ENCODE measurements at places on chromosomes 16 and 17.
A peak's percentile ranks its signal among the peaks of the same experiment; 100 is the strongest.

DNA sequence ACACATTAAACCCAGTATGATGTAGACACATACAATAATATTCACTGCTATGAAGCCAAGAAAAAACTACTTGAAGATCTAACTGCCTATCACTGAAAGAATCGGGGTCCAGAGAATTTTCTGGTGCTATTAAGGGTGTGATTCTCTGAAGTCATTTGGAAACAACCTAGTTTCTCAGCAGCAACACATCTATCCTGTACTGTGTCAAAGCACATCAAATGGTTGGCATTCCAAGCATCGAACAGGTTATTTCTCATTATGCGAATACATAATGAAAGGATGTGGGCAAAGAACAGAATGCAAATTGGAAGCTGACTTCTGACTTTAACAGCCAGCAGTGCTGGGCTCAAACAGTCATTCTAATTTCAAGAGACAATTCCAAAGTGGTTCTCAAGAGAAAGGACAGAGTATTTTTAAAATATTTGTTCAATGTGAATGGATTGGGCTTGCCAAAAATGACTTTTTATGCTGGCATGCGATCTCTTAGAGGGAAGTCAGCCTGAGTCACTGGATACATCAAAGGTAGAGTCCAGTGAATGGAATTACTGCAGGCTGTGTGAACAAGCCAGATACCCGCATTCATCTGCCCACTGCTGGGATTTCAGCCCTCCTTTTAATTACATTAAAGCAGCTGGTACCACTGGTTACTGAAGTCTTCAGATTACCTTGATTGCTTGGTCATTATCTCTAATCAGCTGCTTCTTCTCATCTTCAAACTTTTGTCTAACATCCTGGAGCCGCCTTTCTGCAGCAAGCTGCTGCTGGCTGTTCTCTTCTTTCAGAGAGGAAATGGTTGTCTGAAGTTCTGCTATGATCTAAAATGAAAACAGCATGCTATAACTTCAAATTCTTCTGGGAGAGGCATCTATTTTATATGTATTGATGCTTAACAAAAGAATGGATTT lies 181.2 kb upstream of the AXIN2 start:
- no peak for DNase-seq

- DNase-seq = peak; percentile 28
Observed at GRCh38 chr17:30091771-30092170, 24.8 kb upstream of the NSRP1 start.

GRCh38 chr17:7340179-7340578 lies 3.9 kb downstream of the ACAP1 start:
- no peak for DNase-seq

DNA sequence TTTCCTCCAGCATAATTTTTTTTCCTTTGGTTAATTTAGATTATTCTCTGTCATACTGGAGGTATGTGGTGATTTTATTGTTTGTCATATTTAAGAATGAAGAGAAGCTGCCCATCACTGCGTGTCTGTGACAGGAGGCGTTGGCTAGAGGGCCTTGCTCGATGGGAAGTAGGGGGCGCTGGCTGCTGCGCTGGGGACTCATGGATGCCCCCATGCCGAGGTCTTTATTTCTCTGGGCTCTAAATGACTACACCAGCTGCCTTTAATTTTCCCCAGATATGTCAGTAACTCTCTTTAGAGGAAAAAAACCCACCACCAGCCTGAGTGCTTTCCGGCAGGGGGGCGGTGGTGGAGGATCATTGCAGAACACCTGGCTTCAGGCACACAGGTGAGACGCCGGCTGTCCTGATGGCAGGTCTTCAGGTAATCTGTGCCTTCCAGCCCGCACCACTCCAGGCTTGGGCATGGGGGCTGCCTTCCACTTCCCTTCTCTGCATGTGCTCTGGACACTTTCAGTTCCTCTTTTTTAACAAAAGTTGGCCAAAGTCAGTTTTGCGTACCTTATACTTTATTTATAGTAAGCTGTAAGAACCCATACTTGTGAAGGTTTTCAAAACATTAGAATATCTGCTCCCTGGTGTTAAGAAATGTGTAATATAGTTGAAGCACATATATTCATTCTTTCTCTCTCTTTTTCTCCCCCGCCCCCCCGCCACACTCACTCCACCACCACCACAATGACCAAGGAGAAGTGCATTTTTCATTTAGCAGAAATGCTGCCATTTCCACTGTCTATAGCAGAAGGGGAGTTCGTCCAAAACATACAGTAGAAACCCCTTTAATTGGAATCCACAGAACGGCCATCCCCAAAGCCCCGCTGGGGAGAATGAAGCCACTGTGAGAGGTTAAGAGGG lies 192.7 kb downstream of the RPTOR start:
- no peak for DNase-seq

GRCh38 chr17:28347261-28347891 lies 10.0 kb downstream of the POLDIP2 start:
- peak; percentile 75 for DNase-seq

DNA sequence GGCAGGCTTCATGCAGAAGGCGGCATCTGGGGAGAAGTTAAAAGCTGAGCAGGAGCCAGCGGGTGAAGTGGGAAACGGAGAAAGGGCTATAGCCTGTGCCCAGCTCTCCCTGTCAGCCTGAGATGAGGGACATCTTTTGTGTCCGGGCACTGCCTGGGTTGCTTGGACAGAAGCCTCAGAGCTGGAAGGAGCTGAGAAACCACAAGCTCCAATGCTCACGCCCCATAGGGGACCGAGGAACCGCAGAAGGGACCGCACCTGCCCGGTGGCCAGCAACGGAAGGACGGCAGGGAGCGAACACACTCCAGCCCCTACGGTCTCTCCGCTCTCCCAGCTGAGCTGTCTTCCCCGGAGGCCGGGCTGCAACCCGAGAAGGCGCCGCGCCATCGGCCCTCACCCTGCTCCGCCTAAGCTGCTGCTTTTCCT lies 175.8 kb downstream of the NPIPB11 start:
- no peak for DNase-seq

GRCh38 chr17:82502207-82502606 lies 17.3 kb upstream of the FOXK2 start:
- no peak for DNase-seq

DNA sequence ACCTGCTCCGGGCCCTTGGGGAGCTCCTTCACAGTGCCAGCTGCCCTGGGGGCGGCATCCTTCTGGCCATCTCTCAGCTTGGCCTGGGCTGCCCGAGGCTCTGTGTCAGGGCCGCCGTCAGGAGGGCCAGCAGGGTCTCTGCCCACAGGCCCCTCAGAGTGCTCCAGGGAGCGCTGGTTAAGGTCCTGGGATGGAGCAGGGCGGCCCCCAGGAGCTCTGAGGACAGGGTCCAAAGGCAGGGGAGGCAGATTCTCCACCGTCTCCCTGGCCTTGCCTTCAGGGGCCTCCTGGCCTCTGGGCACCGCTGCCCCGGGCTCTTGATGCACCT lies 7.2 kb downstream of the NDUFAF8 start:
- no peak for DNase-seq

- no peak for DNase-seq
Observed at GRCh38 chr17:74631468-74632450, 8.2 kb upstream of the CD300E start.

DNA sequence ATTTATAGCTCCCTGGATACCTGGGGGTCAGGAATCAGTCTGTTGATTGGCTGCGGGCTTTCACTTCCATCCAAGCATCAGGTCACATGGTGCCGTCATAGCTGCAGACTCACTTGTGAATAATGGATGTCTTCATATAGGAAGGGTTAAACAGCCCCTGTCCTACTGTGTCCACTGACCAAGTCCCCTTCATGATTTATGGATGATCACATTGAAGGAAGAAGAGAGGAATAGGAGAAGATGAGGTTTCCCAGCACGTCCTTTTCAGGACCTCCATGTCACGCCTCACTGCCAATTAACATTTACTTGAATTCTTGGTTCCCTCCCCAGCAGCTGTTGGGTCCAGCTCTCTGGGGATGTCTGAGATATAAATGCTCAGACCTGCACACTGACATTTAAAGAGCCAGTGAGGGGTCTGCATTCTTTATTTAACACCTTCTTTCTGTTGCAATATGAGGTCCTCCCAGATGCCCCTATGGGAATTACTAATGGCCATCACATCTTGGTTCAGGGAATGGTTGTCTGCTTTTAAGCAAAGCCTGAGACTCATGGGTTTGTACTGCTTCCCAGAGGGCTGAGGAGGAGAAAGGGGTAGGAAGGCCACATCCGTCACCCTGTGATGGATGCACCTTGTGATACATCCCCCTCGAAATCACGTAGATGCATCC lies 230.6 kb upstream of the HSBP1 start:
- no peak for DNase-seq

DNA sequence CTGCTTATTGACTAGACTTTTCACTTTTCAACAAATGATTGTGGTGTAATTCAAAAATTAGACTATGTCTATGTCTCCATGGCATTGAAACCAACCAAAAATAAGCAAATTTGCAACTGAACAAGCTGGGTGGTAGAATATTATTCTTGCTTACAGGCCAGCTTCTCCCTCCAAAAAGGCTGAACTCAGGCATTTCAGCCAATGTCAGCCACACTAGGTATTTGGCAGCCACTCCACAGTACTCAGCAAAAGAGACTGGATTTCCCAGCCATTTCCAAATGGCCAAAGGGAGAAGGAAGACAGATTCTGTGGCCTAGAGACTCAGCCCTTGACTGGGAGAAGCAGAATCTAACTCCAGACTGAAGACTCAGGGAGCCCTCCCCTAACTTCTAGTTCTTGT lies 121.8 kb upstream of the IRX5 start:
- no peak for DNase-seq

DNA sequence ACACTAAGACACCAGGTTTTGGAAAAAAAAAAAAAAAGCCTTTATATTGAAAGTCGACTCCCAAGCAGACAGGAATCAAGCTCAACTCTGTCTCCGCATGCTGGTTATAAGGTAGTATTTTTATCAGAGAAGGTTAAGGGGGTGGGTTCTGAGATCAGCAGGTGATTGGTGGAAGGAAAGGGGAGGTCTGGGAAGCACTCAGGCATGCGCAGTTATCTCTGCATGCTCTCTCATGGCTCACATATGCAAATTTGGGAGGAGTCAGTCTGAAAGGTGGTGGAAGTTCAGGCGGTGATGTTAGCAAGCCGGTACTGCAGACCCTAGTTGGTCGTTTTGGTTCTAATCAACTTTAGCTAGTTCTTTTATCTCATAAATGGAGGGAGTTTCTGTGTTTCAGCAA lies 357.6 kb upstream of the C16orf82 start:
- no peak for DNase-seq

- no peak for DNase-seq
Observed at GRCh38 chr16:58222532-58223316, 24.8 kb upstream of the CSNK2A2 start.

DNA sequence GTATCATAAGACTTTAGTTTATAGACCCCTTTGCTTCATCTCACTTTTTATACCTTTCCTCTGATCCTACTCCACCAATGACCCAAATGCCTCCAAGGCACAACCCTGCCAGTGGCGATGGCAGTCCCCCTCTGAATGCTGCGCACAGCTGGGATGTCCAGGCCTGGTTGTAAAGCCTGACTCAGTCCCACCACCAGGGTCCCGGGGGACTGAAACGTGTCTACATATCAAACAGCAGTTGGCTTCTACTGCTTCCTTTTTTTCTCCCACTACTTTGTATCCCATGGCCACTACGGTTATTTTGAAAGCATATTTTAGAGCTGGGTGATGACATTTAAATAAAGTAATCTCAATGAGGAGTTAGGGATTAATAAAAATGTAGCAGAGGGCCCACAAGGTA lies 329.8 kb upstream of the PSMD7 start:
- no peak for DNase-seq

- DNase-seq = no peak
Observed at GRCh38 chr17:65022751-65023700, 33.5 kb downstream of the GNA13 start.

- no peak for DNase-seq
Observed at GRCh38 chr17:77790143-77790829, 168.2 kb upstream of the TNRC6C start.

DNA sequence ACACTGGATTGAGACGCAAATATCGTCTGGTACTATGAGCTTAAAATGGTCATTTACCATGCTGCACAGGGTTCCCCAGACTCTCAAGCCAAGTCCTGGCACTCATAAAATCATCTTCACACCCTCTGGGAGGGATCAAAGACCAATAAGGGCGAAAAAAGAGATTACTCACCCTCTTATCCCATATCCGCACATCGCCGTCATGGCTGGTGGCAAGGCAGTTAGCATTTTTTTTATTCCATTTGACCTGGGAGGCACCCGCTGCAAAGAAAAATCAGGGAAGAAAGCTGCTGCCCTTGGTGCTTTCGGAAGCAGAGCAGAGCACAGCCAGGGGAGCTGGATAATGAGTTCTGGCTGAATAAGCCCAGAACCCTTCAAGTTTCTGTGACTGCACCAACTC lies 42.4 kb downstream of the WDR59 start:
- DNase-seq = no peak

- peak; percentile 55 for DNase-seq
Observed at GRCh38 chr16:68229431-68230175, 6.3 kb downstream of the ESRP2 start.

DNA sequence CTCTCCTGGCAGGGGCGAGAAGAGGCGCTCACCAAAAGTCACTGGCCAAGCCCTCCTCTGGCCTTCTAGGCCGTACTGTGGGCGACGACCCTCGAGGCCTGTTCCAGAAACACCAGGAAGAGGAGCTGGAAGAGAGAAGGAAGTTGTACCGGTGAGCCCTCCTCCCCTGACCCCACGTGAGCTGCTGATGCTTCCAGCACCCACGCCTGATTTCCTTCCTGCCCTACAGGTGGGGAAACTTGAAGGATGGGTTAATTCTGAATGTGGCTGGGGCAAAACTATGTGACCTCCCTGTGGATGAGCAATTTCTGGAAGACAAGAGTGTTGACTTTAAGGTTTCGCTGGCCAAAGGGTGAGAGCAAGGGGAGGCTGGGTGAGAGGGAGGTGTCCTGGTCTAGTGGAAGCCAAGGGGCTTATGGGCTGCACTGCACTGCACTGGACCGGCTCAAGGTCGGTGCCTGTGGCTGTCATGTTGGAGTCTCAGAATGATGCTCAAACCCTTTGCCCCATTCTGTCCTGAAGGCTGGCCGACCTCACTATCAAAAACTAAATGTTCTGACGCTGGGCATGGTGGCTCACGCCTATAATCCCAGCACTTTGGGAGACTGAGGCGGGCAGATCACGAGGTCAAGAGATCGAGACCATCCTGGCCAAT lies 6.2 kb downstream of the C17orf100 start:
- no peak for DNase-seq

GRCh38 chr17:38543403-38544174 lies 62.2 kb downstream of the SRCIN1 start:
- no peak for DNase-seq

DNA sequence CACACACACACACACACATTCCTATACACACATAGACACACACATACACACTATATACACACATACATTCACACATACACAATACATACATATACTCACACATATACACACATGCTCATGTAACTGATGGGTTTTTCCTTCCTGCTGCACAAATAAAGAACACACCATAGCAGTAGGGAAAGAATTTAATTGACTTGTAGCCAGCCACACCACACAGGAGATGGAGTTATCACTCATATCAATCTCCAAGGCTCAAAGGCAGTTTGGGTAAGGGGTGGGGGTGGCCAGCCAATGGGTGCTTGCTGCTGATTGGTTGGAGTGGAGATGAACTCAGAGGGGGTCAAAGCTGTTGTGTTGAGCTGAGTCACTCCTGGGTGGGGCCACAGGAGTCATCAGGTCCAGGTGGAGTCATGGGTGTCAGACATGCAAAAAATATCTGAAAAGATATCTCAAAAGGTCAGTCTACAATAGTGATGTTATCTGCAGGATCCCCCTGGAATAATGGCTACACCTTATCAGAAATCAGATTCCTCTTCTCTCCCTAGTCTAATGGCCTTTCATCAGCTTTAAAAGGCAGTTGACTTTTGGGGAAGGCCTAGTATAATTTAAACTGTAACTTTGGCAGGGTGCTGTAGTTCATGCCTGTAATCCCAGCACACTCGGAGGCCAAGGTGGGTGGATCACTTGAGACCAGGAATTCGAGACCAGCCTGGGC lies 46.1 kb downstream of the WSB1 start:
- DNase-seq = no peak

All from AG09319 (cell line).